ENCODE measurements at places on chromosomes 12 and 14.

- DNase-seq: no peak
Observed at GRCh38 chr12:95326445-95326844, 108.8 kb downstream of the VEZT start.

DNA sequence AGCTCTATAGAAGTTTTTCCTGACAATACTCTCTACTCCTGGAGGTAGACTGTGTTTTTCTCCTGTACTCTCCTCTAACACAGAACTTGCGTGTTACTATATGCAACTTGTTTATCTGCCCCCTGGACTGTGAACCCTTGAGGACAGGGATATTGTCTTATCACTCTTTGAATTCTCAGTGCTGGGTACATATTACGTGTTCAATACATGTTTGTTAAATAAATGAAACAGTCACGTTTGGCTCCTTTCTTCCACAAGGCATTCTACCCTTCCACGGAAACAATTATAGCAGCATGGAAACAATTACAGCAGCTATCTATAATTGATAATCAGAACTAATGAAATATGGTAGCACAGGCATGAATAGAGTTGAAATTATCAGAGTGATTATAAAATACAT, 50.7 kb downstream of the CRADD start:
- no peak for DNase-seq

GRCh38 chr12:25502596-25502995, 50.5 kb downstream of the LMNTD1 start:
- DNase-seq: no peak

DNA sequence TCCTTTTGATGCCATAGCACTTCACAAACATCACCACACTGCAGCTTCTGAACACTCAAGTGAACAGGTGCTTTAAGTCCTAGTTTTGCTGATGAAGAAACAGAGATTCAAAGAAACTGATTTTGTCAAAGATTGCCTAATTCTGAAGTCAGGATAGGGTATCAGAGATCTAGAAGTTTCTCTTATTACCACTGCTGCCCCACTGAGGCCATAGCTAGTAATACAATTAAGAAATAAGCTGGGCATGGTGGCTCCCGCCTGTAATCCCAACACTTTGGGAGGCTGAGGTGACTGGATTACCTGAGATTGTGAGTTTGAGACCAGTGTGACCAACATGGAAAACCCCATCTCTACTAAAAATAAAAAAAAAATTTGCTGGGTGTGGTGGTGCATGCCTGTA, 458.3 kb upstream of the SEL1L start:
- DNase-seq: no peak

DNA sequence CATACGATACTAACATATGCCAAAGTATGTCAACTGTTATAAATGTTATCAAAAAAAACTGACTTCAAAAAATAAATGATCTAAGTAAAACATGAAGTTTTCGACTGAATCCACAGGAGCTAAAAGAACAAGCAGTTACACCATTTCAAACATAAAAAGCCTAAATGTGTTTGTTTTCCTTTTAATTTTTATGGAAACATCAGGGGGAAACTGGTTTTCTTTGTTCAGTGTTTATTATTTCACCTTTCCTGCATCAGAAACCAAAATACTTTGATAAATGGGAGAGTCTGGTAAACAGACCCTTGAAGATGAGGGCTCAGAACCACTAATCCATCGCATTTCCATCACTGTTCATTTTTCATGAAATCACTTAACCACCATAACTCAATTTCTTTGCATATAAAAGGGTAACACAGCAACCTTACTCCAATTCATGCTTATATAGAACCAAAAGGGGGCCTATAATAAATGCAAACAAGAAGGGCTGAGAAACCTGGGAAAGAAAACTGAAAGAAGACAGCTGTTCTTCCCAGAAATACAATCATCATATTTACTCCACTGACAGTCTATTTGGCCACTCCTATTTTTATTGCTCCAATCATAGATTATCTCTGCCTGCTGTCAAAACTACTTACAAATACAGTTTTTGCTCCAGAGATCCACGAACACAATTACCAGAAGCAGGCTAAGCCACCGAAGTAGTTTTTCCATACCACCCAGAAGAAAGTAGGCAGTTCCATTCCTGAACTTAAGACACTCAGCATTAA, 17.0 kb downstream of the FGD6 start:
- no peak for DNase-seq

DNA sequence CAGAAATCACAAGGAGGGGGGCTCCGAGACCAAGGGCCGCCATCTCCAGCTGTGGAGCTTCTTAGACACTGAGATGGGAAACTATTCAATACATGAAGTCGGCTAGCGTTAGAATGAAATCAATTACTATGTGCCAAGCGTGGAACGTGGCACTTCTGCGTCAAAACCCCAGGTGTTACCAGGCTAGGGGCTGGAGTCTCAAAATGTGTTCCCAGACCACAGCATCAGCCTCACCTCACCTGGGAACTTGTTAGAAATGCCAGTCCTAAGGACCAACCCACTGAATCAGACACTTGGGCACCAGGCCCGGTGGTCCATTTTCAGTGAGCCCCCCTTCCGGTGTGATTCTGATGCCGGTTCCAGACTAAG, 5.0 kb upstream of the SETD1B start:
- no peak for DNase-seq

GRCh38 chr12:74365178-74365964, 172.3 kb upstream of the ATXN7L3B start:
- DNase-seq: peak; percentile 30

DNA sequence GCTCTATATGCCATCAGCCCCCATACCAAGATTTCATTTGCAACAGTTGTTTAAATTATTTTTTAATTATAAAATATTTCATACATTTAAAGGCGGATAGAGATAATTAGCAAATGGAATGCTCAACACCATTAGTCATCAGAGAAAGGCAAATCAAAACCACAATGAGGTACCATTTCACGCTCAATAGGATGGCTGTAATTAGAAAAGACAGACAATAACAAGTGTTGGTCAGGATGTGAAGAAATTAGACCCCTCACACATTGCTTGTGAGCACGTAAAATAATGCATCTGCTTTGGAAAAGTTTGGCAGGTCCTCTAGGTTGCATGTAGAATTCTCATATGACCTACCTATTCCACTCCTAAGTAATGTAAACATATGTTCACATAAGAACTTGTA, 35.3 kb upstream of the EPS8 start:
- no peak for DNase-seq

- DNase-seq: no peak
Observed at GRCh38 chr14:101834397-101834796, 72.9 kb downstream of the PPP2R5C start.

DNA sequence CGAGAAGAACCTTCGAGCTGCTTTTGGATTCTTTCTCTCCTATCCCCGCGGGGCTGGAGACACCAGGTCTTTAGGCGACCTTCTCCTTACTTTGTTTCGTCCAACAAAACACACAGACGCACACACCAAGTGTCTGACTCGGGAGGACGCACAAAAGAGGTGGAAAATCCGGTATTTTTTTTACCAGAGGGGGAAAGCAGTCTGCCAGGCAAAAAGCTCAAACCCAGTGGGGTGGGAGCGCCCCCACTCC, 2.1 kb downstream of the SIX4 start:
- peak; percentile 75 for DNase-seq

DNA sequence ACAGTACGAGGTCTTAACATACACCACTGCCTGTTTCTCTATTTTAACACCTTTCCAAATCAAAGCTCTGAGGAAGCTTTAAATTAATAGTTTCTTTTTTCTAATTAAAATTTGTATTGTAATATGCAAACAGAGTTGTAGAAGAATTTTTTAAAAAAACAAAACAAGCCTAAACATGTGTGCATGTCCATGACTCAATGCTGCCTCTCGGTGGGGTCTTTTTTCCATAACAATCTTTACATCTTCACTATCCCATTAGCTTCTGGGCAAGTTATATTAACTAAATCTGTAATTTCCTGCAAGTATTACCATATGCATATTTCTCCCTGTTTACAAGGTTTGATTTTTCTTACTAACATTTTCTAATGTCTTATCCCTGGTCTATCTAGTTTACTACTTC, 143.9 kb upstream of the NAV3 start:
- DNase-seq: no peak

DNA sequence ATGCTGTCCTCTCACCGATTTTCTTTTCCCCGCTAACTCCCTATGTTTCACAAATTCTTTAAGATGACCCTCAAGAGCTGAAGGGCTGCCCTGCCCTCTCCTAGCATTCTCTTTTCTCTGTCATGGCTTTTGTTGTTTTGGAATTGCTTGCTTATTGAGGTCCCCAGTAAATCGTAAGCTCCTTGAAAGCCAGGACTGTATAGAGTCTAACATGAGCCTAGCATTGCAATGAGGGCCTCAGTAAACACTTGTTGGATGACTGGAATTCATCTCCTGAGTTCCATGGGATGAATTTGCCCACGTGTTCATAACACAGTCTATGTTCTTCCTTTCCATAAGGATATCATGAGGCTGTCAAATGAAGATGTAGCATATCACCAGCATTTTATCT, 92.2 kb downstream of the APAF1 start:
- no peak for DNase-seq

DNA sequence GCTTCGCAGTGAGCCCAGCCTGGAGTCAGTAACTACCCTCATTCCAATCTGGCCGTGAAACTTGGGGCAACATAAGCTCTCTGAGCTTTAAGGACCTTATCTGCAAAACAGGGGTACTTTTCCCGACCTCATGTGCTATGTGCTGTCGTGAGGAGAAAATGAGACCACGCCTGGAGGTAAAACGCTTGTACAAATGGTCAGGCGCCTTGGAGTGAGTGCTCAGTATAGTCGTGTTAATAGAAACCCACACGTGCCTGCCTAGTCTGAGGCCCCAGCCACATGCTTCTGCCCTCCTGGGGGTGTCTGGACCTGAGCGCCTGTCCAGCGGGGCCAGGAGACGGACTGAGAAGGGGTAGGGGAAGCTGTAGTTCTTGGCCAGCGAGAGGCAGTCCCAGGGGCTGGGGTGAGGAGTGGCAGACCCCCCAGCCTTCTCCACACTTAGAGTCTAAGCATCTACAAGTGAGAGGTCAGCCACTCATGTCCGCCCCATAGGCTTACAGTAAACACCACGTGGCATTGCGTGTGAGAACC, 4.9 kb downstream of the AQP5 start:
- DNase-seq: no peak

- DNase-seq: no peak
Observed at GRCh38 chr14:101733211-101733610, 28.3 kb upstream of the PPP2R5C start.

DNA sequence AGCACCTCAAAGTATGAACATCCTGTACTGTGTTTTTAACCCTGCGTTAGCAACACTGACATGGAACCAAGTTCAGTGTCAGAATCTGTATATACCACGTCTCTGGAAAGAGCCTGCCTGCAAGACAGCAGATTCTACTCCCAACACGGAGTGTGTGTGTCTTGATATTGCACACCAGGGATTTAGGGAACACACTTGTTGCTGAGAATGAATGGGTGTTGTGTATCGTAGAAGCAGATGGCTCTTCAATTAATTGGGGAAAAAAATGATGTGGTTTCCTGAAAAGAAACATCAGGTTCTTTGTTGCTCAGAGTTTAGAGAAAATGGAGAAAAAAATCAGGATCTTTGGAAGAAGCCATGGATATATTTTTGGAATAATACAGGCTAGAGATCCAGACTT, 170.8 kb downstream of the EGLN3 start:
- no peak for DNase-seq

- no peak for DNase-seq
Observed at GRCh38 chr12:40107803-40108620, 2.1 kb upstream of the SLC2A13 start.
